ENCODE measurements at places on chromosomes 12 and 14.

GRCh38 chr12:43100231-43100630 is 451.8 kb downstream of the ADAMTS20 start:
- no peak for DNase-seq

- DNase-seq, result no peak
Observed at GRCh38 chr14:96081767-96082400, 42.7 kb downstream of the C14orf132 start.

DNA sequence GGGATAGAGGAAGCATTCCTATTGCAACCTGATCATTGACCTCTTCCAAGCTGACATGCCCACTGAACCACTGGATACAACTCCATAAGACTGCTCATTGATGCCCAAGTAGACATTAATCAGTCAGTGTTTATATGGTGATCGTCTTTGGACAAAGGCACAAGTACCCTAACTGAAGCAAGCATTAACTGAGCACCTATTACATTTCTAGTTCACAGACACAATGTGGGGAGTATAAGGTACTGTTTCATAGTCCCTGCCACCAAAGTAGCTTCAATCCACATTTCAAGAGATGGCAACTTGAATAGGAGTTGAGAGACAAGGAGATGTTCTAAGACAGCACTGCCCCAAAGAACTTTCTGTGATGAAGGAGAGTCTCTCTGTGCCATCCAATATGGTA is 10.9 kb upstream of the COL2A1 start:
- DNase-seq, result no peak

DNA sequence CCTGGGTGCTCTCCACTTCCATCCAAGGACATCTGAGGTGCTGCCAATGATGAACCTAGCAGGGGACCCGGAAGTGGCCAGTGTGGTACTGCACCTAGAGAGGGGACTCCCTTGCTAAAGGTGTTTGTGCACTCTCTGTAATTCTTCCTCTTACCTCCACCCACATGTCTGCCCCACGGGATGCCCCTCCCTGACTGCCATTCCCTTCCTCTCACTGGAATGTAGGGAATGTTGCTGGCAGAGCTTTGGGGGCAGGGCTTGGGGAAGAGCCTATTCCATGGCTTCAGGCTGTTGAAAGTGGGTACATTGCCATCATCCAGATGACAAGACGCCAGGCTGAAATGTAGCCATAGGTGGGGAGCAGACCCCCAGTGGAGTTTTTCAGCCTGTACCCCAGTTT is 153.2 kb downstream of the SMOC1 start:
- no peak for DNase-seq

GRCh38 chr12:109169686-109170085 is 53.3 kb downstream of the ACACB start:
- no peak for DNase-seq

DNA sequence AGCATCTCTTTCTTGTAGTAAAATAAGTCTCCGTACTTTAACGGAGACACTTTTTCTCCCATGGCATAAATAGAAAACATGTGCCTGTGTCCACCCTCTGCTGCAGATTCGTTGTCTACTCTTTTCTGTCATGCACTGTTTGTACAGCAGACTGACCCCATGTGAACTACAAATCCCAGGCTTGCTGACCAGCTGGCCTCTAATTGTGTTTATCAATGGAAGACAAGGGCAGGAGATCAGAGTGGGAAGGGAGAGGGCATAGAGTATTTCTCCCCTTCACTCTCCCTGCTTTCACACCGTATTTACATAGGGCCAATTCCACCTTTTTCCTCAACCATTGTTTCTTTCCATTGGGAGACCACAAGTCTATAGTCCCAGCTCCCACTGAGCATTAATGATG is 31.0 kb upstream of the TMTC2 start:
- DNase-seq, result no peak

DNA sequence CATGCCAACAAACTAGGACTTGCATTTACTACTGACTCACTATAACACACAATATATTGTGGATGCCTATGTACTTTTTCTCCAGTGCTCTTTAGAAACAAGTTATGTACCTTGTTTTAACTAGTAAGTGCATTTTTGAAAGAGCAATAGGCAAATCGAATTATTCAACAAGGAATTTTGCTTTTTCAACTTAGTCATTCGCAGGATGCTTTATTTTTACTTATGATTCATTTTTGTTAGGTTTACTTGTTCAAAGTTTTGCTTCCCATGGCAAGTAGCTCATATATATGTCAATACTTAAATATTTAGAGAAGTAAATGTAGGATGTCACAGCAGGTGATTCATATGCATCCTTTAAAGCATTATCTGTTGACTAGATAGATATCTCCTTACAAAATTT is 149.8 kb downstream of the PELI2 start:
- no peak for DNase-seq

DNA sequence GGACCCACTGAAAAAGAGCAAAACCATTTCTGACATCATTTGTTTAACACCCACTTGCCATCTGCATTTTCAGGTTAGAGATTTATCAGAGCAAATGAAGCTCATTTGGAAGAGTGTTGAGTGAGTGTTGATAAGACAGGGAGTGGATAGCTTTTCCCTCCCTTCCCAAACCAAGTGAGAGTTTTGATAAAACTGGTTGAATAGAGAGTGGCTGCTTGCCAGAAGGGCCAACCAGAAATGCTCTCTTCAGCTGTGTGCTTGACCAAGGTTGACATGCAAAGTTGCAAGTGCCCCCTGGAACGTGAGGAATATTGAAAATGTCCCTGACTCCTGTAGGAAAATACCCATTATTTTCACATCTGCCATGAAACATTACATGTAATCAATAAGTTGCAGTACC is 1487.0 kb upstream of the FLRT2 start:
- no peak for DNase-seq

GRCh38 chr12:2453076-2453760 is 341.6 kb upstream of the FKBP4 start:
- no peak for DNase-seq

GRCh38 chr12:25687226-25687625 is 134.1 kb upstream of the LMNTD1 start:
- no peak for DNase-seq

DNA sequence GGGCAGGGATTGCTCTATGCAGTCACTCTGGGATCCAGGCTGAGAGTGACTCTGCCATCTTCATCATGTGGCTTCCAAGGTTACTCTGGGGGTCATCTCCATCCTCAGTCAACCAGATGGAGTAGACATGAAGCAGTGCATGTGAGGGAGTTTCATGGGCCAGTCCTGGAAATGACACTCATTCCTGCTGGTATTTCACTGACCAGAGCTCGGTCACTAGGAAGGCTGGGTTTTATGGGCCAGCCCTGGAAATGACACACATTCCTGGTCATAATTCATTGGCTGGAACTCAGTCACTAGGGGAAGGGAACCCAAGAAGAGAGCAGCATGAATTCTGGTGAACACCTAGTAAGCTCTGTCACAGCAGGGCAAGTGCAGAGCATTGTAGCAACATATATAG is 144.7 kb downstream of the SMOC1 start:
- no peak for DNase-seq

DNA sequence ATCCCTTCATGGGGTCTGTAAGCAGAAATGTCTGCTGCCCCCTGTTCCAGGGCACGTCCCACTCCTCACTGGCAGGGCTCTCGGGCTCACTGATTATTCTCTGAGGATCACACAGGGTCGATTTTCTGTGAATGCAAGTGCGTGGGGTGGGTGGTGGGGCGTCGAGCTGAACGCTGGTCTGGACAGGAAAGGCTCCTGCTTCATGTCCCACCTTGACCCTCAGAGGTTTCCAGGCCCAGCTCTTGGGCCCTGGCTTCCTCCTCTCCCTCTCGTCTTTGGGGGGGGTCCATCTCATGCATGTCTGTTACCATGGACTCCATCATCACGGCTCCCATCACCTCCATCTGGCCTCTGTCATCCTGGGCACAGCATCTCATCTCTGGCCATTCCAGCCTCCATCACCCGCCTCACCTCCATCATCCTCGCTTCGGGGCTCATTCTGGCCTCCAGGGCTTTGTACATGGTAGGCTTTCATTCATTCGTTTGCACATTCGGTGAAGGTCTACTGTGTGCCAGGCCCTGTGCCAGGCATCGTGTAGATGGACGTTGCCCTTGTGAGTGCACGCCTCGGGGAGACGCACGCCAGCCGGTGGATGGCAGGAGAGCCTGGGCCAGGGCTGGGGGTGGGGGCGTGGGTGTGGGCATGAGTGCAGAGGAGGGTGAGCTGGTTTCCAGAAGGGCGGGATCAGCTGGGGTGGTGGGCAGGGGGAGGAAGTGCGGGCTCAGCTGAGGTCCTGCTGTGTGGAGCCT is 34.7 kb downstream of the RTL1 start:
- no peak for DNase-seq

GRCh38 chr12:94157981-94158411 is 9.6 kb downstream of the PLXNC1 start:
- no peak for DNase-seq

GRCh38 chr12:124394462-124395128 is 99.7 kb downstream of the RFLNA start:
- DNase-seq, result no peak

GRCh38 chr12:47360771-47361388 is 281.1 kb upstream of the AMIGO2 start:
- DNase-seq, result no peak

- no peak for DNase-seq
Observed at GRCh38 chr12:121580959-121581685, at the start of gene KDM2B. TSS of gene KDM2B (minus strand) at chr12:121581023. CDS start at chr12:121580911, 112 bp downstream.

DNA sequence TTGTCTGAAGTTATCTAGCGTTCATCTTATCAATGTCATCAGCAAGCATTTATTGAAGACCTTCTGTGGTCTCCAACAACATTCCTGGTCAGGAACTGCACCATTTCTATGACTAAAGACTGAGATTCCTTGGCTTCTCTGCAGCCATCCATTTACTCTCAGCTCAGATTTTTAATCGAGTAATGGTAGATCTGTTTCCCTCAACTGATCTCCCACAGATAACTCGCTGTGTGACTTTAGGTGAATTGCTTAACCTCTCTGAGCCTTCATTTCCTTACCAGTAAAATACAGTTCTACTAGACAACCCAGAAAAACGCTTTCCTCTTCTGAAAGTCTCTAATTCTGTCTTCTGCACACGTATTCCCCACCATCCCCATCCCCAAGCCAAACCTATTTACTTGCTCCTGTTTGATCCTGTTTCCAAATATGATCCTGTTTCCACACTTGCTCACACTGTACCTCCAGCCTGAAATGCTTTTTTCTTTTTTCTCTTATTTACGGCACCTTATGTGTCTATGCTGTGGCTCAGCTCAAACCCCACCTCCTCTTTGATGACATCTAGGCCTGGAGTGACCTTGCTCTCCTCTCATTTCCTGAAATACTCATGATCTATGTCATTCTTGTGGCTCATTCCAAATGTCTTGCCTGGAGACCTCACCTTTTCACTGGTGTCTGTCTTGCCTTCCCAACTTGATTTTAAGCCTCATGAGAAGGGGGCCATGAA is 21.8 kb downstream of the PLXNC1 start:
- no peak for DNase-seq

GRCh38 chr12:124698211-124698997 is 131.0 kb upstream of the NCOR2 start:
- no peak for DNase-seq

- no peak for DNase-seq
Observed at GRCh38 chr14:21382095-21382494, 1.7 kb downstream of the SUPT16H start.

DNA sequence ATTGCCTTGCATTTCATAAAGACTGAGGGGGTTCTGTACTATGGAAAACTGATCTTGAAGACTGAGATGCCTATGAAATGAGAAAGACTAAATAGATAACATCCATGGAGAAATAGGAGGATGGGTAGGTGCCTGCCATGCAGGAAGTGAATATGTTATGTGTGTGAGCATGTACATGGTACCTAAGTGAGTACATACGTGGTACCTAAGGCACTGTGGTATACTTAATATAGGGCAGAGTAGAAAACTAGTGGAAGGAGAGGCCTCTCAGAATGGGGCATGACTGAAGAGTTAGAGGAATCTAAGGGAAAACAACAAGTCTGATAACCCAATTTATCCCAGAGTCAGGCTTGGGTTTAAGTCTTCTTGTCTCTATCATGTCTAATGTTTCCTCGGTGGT is 161.8 kb upstream of the DCN start:
- no peak for DNase-seq

DNA sequence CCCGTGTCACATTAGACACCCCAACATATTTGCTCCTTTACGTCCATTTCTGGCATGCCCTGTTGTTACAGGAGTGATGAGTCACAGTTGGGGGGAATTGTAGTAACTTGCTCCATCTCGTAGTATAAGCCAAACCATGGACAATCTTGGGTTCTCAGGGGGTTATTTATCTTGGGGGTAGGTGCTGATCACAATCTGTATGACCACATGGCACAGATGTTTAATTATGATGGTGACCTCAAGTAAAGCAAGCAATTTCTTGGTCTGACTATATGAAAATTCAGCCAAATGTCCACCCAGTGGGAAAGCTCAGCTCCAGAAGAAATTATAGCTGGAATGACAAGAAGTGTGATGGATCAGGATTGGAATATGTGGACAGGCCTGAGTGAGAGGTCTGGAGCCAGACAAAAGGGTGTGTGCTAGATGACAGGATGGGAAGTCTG is 32.1 kb upstream of the STON2 start:
- DNase-seq, result no peak

- no peak for DNase-seq
Observed at GRCh38 chr14:24177041-24177825, 5.4 kb downstream of the REC8 start.

DNA sequence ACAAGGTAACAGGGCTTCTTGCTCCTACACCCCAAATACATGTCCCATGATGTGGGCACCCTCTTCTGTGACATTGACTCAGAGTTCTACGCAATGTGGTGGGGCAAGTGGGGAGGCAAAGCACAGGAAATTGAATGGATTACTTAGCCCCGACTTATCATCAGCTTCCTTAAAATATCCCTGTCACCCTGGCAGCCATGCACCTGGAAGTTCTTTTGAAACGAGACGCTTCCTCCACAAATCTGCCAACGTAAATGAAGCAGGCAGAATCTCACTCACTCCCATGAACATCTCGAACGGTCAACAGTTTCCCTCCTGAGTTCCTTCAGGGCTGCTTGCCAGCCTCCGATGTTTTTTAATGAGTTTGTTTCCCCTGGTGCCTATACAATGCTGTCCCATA is 33.5 kb downstream of the RNFT2 start:
- DNase-seq, result no peak

DNA sequence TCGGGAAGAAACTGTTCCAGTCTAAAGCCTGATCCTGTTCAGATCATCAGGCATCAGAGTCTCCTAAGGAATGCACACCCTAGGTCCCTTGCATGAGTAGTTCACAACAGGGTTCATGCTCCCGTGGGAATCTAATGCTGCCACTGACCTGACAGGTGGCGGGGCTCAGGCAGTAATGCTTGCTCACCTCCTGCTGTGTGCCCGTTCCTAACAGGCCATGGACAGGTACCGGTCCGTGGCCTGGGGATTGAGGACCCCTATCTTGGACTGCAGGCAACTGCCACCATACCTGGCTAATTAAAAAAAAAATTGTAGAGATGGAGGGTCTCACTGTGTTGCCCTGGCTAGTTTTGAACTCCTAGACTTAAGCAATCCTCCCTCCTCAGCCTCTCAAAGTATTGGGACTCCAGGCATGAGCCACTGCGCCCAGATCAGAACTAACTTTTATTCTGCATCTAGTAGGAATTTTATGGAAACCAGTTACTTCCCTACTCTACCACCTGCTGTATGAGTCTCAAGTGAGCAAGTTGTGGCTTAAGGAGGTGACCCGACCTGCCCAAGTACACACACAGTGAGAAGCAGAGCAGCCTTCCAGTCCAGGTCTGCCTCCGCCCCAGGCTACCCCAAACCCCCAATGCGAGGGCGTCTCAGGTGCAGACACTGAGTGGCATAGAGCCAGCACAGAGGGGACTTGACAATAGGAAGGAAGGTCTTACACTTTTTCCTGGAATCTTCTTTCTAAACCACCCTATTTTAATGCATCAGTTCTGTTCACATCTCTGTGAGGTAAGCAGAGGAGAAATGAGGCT is 2.5 kb upstream of the PAPLN start:
- no peak for DNase-seq

GRCh38 chr14:33432407-33433023 is 493.8 kb downstream of the NPAS3 start:
- no peak for DNase-seq

Data from cortex of kidney (tissue), 1 donor.